ENCODE measurements at places on chromosomes 13 and 19.

- no peak for DNase-seq
These were observed 11.4 kb upstream of the CD22 start for GRCh38 chr19:35317464-35318043.

DNA sequence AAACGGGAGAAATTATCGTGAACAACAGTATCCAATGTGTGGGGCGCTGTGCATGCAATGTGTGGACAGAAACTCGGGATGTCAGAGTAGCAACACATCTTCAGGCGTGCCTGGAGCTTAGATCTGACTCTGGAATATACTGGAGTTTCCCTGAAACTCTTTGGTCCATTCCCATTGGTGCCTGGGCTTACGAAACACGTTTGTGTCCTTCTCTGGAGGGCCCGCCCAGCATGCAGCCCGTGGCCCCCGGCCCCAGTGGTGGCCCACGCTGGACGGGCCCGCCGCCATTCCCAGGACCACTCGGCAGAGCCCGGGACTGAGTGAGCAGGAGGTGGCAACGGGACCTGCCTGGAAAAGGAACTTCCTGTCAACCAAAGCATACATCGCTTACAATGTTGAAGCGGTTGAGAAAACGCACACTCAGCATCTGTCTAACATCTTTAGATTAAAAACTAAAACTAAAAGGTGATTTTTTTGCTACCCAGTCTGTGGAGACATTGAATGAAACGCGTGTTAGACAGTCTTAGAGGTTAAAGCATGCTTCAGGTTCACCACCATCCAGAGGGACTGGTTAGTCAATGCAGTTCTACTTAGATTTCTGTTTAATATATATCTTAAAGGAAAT lies 19.3 kb upstream of the TIMM44 start:
- no peak for DNase-seq

GRCh38 chr19:4636151-4636717 lies 3.1 kb upstream of the TNFAIP8L1 start:
- peak; percentile 88 for DNase-seq

GRCh38 chr19:53192771-53193534 lies at the start of gene ZNF665:
TSS of gene ZNF665 (minus strand) at chr19:53193358. CDS start at chr19:53182898, 10,460 bp downstream.
- peak; percentile 85 for DNase-seq

DNA sequence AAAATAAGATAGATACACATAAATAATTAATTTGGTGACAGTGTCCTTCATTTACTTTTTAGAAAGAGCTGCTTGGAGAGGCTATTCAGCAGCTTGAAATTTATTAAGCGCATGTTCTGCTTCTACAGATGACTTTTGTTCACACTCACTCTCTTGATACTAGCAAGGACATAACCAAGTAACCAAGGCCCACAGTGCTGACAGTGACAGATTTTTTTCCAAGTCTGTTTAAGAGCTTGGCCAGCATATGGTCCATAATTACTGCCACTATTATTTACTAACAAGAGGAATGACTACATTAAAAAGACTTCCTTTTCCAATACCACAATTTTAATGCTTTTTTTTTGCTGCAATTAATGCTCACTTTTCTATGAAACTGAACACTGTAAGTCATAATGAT lies 673.7 kb upstream of the MIR17HG start:
- no peak for DNase-seq

DNA sequence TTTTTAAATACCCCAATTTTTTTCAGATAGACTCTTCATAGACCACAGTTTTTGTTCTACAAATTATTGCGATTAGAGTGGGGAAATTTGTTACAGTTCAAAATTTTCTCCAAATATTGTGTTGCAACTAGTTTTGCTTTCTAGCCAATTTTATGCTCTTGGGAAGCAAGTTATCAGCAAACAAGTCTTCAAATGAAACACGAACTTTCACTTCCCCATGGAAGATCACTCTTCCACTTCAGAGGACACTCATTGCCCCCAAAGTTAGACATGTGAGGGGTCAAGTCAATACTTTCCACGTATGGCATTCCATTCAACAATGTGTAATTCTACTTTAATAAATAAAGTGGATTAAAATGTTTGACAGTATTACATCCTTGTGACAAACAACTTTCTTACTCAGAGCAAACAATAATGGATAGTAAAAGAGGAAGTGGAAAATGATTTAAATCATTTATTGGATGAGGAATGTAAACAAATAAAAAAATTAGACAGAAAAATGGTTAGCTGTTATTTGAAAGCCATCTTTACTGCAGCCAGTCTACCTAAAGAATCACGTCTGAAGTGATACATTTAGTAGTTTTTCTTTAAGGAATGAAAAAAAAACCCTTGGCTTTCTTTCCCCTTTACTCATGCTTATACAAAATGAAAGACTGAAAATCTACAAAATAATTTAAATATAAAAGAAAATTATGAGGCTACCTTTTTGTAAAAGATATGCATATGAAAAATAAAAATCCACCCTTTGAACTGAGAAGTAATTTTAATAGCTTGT lies 41.2 kb upstream of the TNFSF11 start:
- DNase-seq: no peak

DNA sequence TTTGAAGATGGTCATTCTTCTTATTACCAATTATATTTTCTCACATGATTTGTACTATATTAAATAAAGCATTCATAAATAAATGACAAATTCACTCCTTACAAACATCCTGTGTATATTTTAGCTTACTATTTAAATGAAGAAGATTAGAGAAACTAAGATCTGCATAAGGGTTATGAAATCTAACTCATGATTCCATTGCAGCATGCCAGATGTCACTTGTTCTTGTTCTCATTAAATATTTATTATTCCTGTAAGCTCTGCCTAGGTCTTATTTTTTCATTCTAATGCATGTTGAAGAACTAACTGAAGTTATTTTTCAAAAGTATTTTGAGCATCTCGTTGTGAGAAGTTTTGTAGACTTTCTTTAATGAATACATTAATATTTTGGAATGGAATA lies 18.3 kb downstream of the NUP58 start:
- DNase-seq: no peak

- no peak for DNase-seq
These were observed 2.2 kb downstream of the CNMD start for GRCh38 chr13:52737451-52737850.

- DNase-seq: no peak
These were observed 1.6 kb upstream of the PPP1R12C start for GRCh38 chr19:55119053-55119452.

DNA sequence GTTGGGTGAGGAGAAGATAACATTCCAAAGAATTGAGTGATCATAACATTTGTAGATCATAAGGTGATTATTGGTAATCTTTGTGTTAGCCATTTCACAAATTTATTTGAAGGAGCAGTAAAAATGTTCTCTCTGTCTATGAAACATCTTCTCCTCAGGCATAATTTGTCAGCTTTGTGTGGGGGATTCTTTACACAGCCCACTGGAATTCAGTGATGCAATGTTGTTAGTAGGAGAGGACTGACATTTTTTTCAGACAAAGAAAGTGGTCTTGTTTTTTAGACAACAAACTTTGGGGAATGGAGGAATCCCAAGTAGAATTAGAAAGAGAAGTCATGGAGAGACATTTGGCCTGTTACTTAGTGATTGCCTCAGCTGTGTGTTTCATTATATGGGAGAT lies 100.3 kb downstream of the ITGBL1 start:
- no peak for DNase-seq

DNA sequence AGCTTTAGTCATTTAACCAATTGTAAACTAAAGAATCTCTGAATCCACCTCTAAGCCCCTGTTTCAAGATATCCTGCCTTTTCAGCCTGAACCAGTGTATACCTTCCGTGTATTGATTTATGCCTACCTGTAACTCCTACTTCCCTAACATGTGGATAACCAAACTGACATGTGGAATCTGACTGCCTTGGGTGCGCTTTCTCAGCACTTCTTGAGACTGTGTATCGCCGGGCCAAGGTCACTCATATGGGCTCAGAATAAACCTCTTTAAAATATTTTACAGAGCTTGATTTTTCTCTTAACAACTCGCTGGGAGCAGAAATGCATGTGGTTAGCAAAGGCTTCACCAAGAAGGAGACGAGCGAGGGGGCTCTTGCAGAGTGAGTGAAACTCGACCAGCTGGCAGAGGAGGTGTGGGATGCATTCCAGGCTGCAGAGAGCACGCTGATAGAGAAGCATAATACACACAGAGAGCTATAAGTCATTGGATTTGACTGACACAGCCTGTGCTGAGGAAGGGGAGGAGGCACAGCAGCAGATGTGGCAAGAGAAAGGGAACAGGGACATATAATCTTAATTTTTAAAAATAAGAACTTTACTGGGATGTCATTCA lies 268.2 kb upstream of the MAB21L1 start:
- no peak for DNase-seq
